ENCODE measurements at places on chromosomes 5 and 9. TPM values are rescaled to one million over a fixed set of nuclear protein-coding genes. Genes with fewer than 3 reads are reported as not detected.
A peak's percentile ranks its signal among the peaks of the same experiment; 100 is the strongest.

GRCh38 chr9:80448996-80449395 is 877.2 kb downstream of the TLE4 start:
- DNase-seq = no peak

DNA sequence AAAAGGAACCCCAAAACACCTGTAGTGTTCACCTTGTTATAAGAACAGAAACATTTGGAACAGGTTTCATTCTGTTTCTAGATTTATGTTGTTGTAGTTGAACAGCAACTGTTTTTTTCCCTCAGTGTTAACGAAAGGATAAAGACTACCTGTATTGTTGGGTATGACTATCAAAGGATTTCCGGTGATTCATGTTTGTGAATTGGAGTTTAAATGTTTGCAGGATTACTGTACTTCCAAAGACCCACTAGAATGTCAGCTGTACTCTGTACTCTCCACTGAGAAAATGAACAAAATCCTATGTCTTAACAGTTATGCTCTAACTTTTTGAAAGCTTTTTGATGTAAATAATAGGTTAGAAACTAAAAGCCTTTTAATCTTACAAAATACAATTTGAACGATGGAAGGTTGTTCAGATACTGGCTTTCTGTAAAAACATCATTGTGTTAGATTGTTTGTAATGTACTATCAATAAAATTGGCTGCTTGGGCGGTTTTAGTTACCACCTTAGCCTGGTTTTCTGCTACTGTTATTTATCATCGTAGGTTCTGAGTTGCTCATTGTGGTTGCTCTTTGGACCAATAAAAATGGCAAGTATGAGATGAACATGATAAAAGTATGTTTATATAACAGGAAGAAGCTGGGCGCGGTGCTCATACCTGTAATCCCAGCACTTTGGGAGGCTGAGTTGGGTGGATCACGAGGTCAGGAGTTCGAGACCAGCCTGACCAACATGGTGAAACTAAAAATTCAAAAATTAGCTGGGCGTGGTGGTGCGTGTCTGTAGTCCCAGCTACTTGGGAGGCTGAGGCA is 44.1 kb downstream of the DCP2 start:
- no peak for DNase-seq

DNA sequence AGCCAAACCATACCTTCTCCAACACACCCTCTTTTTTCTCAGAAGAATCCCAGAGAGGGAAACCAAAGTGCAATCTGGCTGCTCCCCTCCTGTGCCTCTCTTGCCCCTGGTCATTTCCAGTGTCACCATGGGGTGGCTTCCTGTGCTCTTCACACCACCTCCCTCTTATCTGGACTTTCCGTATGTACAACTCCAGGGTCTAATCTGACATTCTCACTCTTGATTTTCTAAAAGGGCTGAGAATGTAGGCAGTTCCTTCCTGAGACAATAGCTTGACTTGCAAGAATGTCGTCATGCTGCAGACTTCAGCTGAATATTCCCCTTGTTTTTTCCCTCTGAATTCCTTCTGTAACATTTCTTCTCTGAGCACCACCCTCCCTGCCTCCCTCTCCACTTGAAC is 110.2 kb downstream of the FBXL7 start:
- DNase-seq = no peak

DNA sequence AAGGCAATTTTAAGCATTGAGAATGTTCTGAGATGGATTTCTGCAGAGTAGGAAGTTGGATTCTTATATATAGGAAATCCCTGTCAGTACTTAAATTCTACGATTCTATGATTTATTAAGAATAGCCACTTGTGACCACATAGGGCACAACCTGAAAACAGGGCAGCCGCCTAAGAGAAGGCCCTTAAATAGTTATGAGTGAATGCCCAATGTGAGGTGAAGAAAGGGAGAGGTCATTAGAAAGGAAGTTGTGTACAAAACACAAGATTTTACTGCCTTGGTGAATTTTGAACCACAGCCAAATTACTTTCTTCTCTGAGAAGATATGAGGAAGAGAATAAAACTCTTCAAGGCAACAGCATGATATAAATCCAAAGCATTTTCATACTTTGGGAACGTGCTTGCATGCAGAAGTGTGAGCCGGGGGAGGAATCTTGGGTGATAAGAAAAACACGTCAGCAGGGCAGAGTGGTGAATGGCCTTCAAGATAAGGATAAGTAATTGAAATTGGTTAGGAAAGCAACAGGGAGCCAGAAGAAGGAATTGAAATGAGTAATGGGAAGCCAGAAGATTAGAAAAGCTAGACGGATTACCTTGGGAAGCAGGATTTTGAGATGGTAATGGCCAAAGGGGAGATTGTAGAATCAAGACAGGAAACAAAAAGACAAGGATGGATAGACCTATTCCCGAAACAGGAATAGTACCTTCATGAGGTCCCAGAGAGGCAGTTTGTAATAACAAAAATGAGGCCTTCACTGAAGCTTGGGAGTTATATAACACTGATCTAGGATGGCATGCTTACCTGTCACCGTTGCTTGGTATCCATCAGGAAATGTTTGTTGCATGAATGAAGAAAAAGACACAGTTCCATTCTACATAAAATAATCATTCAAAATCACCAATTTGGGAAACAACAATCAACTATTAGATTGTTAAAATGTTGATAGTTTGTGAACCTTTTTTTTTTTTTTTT is 244.3 kb downstream of the PDE4D start:
- DNase-seq = peak; percentile 72

- no peak for DNase-seq
These were observed at the start of gene MEGF10 for GRCh38 chr5:127290019-127290945. MEGF10 (plus strand) TSS chr5:127290796; CDS start chr5:127331309, 40,513 bp downstream.

The FBP1 gene
- total RNA-seq = 37.4 TPM

The GRIA1 gene
- total RNA-seq = 0.29 TPM

The SLC30A5 gene
- 9.3 TPM for total RNA-seq

The SLU7 gene
- total RNA-seq = 66.8 TPM
